Right cardiac atrium (tissue), 5 donors: ENCODE measurements at places on chromosomes 1 and 21.

DNA sequence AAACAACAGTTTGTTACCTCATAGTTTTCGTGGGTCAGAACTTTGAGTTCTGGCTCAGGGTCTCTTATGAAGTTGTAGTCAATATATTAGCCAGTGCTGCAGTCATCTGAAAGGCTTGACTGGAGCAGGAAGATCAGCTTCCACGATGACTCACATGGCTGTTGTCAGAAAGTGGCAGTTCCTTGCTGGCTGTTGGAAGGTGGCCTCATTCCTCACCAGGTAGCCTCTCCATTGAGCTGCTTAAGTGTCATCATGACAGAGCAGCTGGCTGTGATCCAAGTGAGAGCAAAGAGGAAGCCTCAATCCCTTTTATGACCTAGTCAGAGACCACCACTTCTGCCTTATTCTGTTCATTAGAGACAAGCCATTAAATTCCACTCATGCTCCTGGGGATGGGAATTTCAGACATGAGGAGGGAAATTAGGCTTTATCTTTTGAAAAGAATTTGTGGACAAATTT, 5.6 kb downstream of the OSBPL9 start:
- no peak for DNase-seq

GRCh38 chr1:17307329-17307728, 668 bp upstream of the PADI4 start:
- no peak for DNase-seq

- DNase-seq: no peak
Measured at GRCh38 chr21:42941696-42942085, 16.3 kb upstream of the ERVH48-1 start.

DNA sequence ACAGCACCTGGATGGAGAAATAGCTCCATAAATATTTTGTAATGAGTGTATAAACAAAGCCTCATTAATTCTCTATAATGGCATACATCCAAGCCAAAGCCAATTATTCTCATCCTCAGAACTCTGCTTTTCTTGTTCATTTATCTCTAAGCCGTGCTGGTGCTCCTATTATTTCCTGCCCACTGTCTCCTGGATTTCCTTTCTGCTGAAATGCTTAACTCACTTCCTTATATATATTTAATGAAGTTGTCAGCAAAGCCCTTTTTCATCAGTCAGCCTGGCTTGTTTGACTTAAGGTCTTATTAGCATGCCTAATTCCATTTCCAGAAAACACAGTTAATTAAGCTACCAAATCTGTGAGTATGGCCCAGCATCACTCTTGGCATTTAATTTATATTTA, 93.4 kb downstream of the SLC25A24 start:
- DNase-seq: no peak

- no peak for DNase-seq
Measured at GRCh38 chr1:231517076-231517475, 11.4 kb upstream of the TSNAX start.
